ENCODE measurements at places on chromosomes 13 and 19.

GRCh38 chr19:28027116-28027515 is 1185.8 kb downstream of the UQCRFS1 start:
- no peak for DNase-seq

- no peak for DNase-seq
Observed at GRCh38 chr19:28196101-28196500, 1016.9 kb downstream of the UQCRFS1 start.

- no peak for DNase-seq
Observed at GRCh38 chr13:42553098-42554046, 20.6 kb upstream of the TNFSF11 start.

DNA sequence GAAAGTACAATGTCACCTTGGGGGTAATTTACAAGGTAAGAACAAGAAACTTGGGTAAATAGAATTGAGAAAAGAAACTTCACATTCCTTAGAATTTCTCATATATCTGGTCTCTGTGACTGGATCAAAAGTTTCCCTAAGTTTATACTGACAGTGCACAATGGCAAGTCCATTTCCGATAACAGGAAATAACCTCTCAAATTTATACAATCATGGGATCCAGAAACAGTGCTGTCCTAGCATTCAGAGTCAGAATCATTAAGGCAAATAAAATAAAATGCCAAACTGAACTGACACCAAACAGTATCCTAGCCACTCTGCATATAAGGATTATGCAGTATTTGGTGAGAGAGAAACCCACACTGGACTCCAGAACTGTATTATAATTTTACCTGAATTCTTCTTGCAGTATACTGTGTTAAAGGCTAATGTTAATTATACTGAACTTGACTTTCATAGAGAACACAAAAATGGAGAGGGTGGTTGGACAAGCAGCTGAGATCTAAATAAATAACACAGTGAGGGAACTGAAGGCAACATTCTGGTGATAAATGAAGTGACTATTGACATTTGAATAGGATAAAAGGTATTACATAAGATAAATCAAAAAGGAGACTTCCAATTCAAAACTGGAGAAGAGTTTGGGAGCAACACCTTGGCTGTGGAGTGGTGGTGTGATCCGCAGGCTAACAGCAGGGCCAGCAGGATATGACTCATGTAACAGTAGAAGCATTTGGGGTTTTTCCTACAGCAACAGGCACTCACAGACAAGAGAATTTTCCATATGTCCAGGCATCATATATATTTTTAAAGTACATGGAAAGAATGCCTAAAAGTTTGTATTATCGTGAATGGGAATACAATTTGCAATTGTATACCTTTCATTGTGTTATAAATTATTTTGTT is 932.5 kb upstream of the MIR17HG start:
- no peak for DNase-seq

GRCh38 chr13:23570099-23570920 is at the start of gene TNFRSF19:
TNFRSF19 (plus strand) TSS chr13:23570412; CDS start chr13:23590184, 19,772 bp downstream.
- no peak for DNase-seq

All from activated naive CD4-positive, alpha-beta T cell treated with Interleukin-2 at 50 U/mL for 16 hours (primary cell).